ENCODE measurements at places on chromosomes 13 and 19. TPM values are rescaled to one million over a fixed set of nuclear protein-coding genes. Genes with fewer than 3 reads are reported as not detected.

Gene SIAH3
- total RNA-seq: not detected

Gene ZNF99
- total RNA-seq: not detected

Gene CEACAM16
- total RNA-seq: not detected

Gene ZNF439
- total RNA-seq: 2.0 TPM

- peaks cover 18% of the 10 kb centered on the region for H3K4me1 ChIP-seq
- H3K27me3 ChIP-seq: no peaks in the 10 kb centered on the region
- H3K36me3 ChIP-seq: peaks cover 28% of the 10 kb centered on the region
- no peak overlapping the region for H3K4me3 ChIP-seq
Measured at GRCh38 chr19:9431475-9431874, 3.9 kb downstream of the ZNF266 start.

GRCh38 chr13:23586336-23586735 lies 16.1 kb downstream of the TNFRSF19 start:
- H3K4me3 ChIP-seq: no peak overlapping the region
- peaks cover 14% of the 10 kb centered on the region for H3K4me1 ChIP-seq
- no peaks in the 10 kb centered on the region for H3K27me3 ChIP-seq
- no peak overlapping the region for H3K27ac ChIP-seq
- DNase-seq: no peak

- H3K27me3 ChIP-seq: no peaks in the 10 kb centered on the region
- no peak overlapping the region for H3K4me3 ChIP-seq
- H3K27ac ChIP-seq: no peak overlapping the region
Measured at GRCh38 chr13:48476215-48476614, 56.7 kb downstream of the RCBTB2 start.
